ENCODE measurements at places on chromosomes 3 and 15.

- DNase-seq: no peak
These were observed 75.4 kb upstream of the PLXNA1 start for GRCh38 chr3:126907557-126907956.

DNA sequence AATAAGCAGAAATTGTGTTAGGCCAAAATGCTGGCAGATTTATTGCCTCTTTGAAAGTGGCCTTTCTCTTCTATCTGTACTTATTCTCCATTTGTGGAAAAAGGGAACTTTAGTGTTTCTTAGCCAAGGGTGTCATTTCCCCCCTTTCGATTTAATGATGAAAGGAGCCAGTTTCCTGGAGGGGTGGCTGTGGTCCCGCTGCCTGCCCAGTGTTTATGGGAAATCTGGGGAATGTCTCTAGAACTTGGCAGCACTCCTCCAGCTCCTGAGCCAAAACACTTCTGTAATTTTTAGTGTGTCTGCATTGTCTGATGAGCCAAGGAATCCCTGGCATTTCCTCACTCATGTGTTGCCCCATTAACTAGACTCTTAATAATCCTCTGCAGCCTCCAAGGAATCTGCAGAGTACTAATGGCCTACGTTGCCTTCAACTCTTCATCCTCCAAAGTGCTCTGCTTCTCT, 448.8 kb downstream of the GRM7 start:
- DNase-seq: no peak

DNA sequence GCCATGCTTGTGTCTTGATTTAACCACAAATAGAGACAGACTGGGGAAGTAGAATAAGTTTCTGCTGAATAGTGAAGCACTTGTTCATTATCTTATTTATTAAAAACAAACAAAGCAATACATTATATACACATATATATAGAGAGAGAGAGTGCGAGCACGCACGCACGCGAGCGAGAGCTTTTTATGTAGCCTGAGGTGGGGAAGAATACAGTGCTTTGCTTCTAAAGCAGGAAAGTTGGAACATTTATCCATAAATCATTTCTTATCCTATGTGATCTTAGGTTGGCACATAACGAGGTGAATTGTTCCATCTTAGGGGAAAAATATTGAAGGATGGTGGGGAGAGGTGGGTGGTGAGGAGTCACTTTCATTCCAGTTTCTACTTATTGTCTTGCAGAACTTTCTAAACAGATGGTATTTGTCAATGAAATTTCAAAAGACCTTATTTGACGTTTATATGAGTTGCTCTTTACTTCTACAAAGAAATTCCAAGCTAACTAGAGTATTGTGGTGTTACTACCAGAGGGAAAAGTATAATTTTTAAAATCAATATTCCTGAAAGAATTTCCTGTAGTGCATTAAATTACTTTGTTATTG, 110.0 kb downstream of the ATG7 start:
- DNase-seq: no peak

DNA sequence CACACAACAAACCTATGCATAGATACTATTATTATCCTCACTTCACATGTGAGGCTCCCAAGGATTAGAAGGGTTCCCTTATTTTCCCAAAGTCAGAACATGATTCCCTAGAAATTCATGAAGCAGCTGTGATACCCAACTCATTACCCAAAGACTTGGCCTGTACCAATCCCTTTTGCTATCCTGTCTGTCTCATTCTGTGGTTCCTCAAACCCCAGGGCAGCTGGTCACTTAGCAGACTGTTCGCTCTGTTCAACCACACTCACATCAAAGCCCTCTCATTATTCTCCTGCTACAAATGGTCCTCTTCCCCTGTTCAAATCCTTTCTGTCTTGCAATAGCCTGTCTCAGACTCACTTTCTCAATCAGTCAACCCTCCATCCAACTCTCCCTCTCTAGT, 154.3 kb upstream of the TRIM42 start:
- DNase-seq: no peak

- DNase-seq: no peak
These were observed 715 bp downstream of the MCCC1 start for GRCh38 chr3:183098536-183099025.

- no peak for DNase-seq
These were observed 2.1 kb downstream of the ALCAM start for GRCh38 chr3:105368566-105369499.

DNA sequence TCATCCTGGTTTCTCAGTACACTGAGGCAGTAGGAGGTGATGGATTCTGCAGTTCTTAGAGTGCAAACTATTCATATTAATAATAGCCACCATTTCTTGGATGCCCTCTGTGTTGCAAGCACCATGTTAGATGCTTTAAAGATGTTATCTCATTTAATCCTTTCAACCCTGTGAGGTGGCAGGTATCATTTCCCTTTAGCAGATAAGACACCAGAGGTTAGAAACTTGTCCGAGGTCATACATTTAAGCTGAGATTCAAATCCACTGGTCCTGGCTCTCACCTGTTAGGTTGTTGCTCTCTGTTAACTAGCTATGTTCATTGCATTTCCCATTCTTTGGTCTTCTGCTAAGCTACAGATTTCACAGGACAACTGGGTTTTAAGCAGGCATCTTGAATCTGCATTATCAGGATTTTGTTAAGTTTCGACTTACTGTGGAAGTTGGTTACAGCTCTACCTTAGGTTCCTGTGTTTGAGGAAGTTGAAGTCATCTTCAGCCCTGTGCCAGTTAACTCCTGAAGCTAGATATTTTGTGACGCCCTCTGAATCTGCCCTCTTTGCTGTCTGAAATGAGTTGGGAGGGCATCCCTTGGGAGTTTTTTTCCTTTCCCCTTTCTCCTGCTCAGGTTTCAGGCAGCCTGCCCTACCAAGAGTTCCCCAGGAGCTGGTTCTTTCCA, 6.4 kb downstream of the PDE8A start:
- no peak for DNase-seq

- DNase-seq: no peak
These were observed 79.8 kb upstream of the ZPLD1 start for GRCh38 chr3:102354818-102355515.

DNA sequence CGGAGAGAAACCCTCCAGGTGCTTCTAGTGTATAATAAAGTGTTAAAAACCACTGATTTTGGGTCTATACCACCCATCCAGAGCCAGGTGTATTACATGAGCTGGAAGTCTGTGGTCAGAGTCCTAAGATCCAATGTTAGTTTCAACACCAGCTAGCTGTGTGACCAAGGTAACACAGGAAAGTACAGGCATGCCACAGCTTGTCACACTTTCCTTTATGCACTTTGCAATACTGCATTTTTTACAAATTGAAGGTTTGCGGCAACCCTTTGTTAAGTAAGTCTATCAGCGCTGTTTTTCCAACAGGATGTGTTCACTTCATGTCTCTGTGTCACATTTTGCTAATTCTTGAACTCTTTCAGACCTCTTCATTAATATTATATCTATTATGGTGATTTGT, 201.3 kb upstream of the PRICKLE2 start:
- DNase-seq: no peak

DNA sequence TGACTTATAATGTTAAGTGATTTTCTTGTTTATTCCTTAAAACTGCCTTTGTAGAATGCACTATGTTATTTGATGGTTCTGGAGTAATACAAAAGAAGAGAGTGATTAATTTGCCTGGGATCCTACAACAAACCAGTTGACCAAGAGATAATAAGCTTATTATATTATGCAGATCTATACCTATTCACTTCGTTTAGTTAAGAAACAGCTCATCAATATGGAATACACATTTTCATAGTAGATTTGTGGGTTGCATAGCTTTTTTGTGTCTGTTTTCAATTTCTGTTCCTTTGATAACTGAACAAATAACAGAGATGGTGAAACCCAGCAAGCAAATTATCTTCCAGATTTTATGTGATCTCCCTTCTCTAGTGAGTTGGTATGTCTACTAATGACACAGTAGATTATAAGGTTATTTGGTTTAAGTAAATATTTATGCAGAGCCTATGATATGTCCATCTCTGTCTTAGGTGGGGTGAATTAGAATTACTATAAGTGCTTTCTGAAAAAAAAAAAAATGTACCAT, 443.3 kb upstream of the TPRG1 start:
- no peak for DNase-seq

DNA sequence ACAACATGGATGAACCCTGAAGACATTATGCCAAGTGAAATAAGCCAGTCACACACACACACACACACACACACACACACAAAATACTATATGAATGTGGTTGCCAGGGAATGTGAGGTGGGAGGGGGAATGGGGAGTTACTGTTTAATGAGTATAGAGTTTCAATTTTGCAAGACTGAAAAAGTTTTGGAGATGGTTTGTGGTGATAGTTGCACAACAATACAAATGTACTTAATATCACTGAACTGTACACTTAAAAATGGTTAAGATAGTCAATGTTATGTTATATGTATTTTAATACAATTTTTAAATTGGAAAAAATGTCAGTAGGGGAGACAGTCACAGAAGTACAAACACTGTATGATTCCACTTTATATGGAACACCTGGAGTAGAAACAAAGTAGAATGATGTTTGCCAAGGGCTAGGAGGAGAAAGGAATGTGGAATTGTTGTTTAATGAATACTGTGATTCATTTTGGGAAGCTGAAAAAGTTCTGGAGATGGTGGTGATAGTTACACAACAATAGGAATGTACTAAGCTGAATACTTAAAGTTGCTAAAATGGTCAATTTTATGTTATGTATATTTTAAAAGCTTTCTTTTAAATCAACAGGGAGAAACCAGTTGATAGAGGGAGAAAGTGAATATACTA, 76.6 kb downstream of the RPL39L start:
- no peak for DNase-seq

DNA sequence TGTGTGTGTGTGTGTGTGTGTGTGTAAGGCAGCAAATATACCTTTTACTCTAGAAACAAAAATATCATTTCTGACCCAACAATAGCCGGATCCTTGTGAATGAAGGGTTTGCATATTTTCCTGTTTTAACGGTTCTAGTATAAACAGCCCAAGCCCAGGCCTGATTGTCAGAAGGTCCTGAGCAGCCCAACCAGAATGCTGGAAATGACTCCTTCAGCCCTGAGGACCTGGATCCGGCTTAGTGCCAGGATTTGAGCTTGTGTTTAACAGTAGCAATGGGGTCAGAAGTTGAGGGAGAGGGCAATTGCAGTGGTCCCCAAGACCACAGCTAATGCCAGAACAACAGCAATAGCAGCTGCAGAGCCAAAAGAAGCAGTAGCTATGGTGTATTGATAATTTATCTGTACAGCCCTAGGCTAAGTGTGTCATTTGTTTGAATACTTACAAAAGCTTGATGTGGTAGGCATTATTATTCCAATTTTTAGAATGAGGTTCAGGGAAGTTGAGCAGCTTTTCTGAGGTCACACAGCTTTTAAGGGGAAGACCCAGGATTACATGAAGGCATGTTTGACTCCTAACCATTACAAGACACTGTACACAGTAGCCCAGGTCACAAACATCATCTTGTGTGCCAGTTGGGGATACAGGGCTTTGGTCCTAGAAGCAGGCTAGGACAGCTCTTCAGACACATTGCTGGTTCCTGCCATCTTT, 12.8 kb downstream of the FOXL2 start:
- DNase-seq: no peak

GRCh38 chr15:63135804-63136203, 14.1 kb downstream of the LACTB start:
- no peak for DNase-seq

GRCh38 chr3:12752809-12753208, 6.2 kb downstream of the TMEM40 start:
- DNase-seq: no peak

GRCh38 chr3:108091498-108092250, 843 bp upstream of the CD47 start:
- peak; percentile 18 for DNase-seq

GRCh38 chr3:194632809-194633348, 340 bp downstream of the TMEM44 start:
- DNase-seq: no peak

DNA sequence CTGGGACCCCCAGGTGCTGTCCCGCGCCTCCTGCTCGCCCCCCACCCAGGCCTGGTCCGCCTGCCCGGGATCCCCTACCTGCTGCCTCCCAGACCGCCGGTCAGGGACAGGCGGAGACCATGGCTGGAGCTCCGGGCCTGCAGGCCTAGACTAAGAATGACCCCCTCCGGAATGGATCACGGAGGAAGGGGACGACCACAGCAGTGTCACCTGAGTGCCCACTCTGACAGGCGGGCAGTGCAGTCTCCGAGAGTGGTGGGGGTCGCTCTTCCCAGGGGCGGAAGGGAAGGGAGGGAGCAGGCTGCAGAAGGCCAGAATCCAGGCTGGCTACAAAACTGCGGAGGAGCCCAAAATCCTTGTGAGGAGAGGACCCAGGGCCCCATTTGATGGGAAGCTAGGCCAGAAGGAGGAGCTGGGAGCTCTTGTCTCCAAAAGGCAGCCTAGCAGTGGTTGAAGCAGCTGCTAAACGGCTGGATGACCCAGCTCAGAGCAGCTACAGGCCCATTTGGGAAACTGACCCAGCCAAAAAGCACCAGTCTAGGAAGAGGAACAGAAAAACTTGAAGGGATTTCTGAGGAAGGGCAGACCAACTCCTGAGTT, 908 bp upstream of the RAB43 start:
- no peak for DNase-seq

GRCh38 chr15:90143166-90143655, 40.9 kb upstream of the IDH2 start:
- DNase-seq: peak; percentile 45

GRCh38 chr15:81504170-81504905, 130.3 kb upstream of the TMC3 start:
- no peak for DNase-seq

DNA sequence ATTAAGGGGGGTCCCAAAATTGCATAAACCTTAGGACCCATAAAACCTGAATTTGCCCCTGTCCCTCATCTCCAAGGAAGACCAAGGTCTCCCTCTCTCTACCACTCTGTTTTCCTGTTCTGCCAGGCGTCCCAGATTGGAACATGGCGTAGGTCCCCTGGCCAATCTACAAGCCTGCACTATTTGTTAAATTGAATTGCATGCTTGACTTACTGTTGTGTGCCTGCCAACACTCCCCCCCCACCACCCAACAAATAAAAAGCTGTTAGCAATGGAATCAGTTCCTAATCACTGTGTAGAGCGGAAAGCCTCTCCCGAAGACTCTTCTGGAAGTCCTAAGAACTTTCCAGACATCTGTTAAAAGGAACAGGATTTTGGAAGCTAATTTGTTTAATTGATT, 11.7 kb downstream of the CTXND1 start:
- no peak for DNase-seq

DNA sequence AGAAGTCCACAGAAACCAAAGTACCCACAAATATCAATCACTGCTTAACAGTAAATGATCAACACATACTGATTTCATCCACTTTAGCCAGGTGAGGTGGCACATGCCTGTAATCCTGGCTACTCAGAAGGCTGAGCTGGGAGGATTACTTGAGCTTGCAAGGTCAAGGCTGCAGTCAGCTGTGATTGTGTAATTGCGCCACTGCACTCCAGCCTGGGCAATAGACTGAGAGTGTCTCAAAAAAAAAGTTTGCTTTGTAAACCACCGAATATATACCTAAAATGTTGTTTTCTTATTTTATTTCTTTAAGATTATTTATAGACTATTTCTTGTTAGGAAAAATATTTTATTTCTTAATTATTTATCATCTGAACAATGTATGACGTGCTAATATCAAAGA, 8.7 kb upstream of the ATP13A4 start:
- no peak for DNase-seq

Measured in stimulated activated CD4-positive, alpha-beta T cell treated with anti-CD3 and anti-CD28 coated beads, TNF-alpha, amount 100 ng/mL, for 1 hour (primary cell).